Breast epithelium (tissue), 4 donors: ENCODE measurements at places on chromosomes 2 and 18.

GRCh38 chr2:97936199-97936598 lies 59.5 kb downstream of the TMEM131 start:
- no peak for DNase-seq
- H3K4me1 ChIP-seq = peaks cover 16% of the 10 kb centered on the region
- no peaks in the 10 kb centered on the region for H3K36me3 ChIP-seq
- no peak overlapping the region for H3K27ac ChIP-seq
- no peak overlapping the region for H3K4me3 ChIP-seq

GRCh38 chr2:105432749-105433148 lies 33.9 kb upstream of the FHL2 start:
- no peaks in the 10 kb centered on the region for H3K36me3 ChIP-seq
- H3K4me1 ChIP-seq = no peaks in the 10 kb centered on the region
- no peak for DNase-seq
- peak overlapping the region; percentile 37 for H3K27ac ChIP-seq
- H3K27me3 ChIP-seq = no peaks in the 10 kb centered on the region
- H3K4me3 ChIP-seq = no peak overlapping the region

DNA sequence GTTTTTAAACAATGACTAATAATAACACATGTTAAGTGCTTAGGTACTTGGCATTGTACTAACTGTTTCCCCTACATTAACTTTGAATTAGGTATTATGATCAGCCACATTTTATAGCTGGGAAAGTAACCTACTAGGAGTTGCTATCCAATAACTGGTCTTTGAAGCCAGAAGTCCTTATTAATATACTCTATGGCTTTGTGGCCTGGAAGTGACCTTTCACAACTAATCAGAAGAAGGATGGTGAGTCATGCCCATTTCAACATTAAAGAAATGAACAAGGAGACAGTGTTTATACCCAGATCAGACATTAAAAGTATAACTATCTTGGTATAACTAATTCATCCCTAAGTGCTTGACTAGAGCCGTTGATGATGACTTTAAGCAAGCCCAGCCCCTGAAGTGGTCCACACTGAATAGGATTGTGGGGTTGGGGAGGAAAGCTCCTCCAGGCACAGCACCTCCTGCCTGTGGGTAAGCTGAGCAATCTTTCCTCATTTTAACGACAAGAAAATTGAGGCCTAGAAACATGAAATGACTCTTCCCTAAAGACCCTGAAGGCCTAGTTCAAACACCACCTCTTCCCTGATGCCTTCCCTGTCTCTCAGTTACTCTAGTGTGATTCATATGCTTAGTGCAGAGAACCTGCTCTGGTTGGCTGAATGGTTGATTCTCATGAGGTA lies 71.6 kb upstream of the RFX8 start:
- DNase-seq = no peak
- H3K27ac ChIP-seq = no peak overlapping the region
- H3K4me3 ChIP-seq = no peak overlapping the region
- no peaks in the 10 kb centered on the region for H3K4me1 ChIP-seq

GRCh38 chr2:172340394-172340793 lies 87.0 kb upstream of the ITGA6 start:
- H3K4me1 ChIP-seq = no peaks in the 10 kb centered on the region
- DNase-seq = no peak
- no peaks in the 10 kb centered on the region for H3K36me3 ChIP-seq
- H3K27ac ChIP-seq = peak overlapping the region; percentile 1
- peak overlapping the region; percentile 24 for H3K4me3 ChIP-seq

- DNase-seq = no peak
- no peaks in the 10 kb centered on the region for H3K36me3 ChIP-seq
- no peak overlapping the region for H3K27ac ChIP-seq
- H3K27me3 ChIP-seq = no peaks in the 10 kb centered on the region
- no peaks in the 10 kb centered on the region for H3K4me1 ChIP-seq
These were observed 143.0 kb downstream of the ACOXL start for GRCh38 chr2:110875384-110875725.

DNA sequence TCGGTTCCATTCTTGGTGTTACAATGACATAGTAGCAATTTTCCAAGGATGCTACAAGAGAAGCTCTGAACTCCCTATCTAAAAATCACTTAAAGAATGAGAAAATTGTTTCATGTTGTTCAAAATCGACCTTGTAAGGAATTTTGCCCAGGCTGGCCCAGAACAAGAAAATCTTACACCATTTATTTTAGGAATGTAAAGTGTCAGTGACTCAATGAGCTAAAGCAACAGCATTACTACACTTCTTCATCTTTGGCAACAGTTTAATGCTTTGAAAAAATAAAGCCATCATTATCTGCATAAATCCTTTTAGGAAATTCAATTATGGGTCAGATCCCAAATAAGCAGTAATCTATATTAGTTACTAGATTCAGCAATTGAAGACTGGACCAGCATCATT lies 38.6 kb downstream of the SLC25A12 start:
- no peaks in the 10 kb centered on the region for H3K4me1 ChIP-seq
- H3K27me3 ChIP-seq = no peaks in the 10 kb centered on the region
- no peak for DNase-seq
- H3K27ac ChIP-seq = no peak overlapping the region

GRCh38 chr2:237512774-237513466 lies 25.9 kb downstream of the MLPH start:
- peak overlapping the region; percentile 66 for H3K27ac ChIP-seq
- no peaks in the 10 kb centered on the region for H3K36me3 ChIP-seq
- H3K4me1 ChIP-seq = no peaks in the 10 kb centered on the region
- peak; percentile 89 for DNase-seq

DNA sequence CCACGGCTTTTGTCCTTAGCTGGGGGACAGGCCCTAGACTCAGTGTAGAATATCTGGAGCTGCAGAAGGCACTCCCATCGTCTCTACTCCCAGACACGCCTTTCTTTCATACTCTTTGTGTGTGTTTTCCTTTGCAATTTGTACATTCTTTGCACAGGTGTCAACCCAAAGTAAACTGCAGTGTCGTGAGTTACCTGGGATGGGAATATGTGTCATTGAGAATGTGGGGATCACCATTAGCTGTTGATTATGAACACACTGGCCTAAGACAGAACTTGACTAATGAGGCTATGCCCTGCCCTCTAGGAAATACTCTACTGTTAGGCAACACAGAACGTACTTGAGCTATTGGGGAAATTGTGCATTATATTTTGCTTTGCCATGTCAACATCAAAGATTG lies 233.3 kb downstream of the SETBP1 start:
- no peaks in the 10 kb centered on the region for H3K27me3 ChIP-seq
- H3K36me3 ChIP-seq = no peaks in the 10 kb centered on the region
- no peaks in the 10 kb centered on the region for H3K4me1 ChIP-seq
- no peak overlapping the region for H3K4me3 ChIP-seq
- no peak for DNase-seq
- H3K27ac ChIP-seq = no peak overlapping the region

DNA sequence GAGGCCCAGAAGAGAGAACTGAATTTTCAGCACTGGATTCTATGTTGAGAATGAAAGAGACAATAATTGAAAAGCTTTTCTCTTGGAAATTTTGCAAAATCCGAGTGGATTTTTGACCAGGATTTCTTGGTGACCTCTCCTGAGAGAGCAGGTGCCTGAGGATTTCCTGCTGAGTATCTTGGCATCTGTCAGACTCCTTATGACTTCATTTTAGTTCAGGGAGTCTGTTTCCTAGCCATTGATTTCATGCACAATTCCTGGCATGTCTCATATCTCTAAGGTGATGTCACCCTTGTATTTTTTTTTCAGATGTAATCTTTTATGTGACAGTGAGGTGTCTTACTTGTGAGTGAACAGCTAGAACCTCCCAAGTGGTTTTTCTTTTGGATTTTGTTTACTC lies 195.9 kb downstream of the NEDD4L start:
- H3K27ac ChIP-seq = peak overlapping the region; percentile 49
- H3K36me3 ChIP-seq = no peaks in the 10 kb centered on the region
- no peaks in the 10 kb centered on the region for H3K27me3 ChIP-seq

DNA sequence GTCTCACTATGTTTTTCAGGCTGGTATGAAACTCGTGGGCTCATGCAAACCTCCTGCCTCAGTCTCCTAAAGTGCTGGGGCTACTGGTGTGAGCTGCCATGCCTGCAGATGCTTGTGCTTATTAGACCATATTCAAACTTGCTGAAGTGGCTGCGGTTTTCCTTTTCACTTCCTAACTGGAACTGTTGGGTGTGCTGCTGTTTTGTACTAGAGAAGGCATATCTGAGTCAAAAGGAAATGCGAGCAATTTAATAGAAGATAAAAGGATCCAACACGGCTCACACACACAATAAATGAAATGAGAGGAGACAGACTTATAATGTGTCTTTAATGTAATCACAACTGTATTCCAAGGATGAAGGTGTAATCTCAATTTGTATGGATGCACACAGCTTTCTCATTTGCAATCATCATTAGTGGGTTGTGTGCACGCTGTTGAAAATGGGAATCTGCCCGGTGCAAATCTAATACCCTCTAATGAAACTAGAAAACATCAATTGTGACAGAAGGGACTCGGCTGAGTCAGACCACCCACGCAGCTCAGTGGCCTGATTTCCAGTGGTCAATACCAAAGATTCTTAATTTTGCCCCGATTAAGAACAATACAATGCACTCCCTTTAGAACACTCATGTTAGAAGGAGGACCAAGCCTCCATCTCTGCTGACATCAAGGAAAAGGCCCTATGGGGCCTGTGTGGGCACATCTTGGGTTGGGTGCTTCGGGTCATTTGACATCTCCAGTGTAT lies 532.7 kb downstream of the TDRD15 start:
- no peak overlapping the region for H3K4me3 ChIP-seq
- H3K27ac ChIP-seq = no peak overlapping the region
- no peaks in the 10 kb centered on the region for H3K4me1 ChIP-seq
- H3K36me3 ChIP-seq = no peaks in the 10 kb centered on the region
- DNase-seq = no peak

DNA sequence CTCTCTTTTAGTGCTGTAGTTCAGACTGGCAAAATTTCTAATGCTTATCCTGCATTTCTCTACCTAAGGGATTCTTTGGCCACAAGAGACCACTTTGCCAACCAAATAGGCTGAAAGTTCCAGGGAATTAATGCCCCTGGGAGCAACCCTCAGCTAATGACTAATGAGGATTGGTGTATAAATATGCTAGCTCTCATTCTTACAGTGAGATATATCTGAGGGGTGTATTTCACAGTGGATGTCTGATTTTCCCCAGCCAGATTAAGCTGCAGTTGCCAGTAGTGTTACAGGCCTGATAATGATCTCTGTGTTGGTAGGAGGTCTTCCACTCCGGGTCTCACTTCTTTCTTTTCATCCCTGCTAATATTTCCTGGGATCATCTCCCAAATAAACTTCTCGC lies 90.4 kb downstream of the GULP1 start:
- H3K27me3 ChIP-seq = no peaks in the 10 kb centered on the region
- DNase-seq = no peak
- H3K4me3 ChIP-seq = peak overlapping the region; percentile 16
- no peaks in the 10 kb centered on the region for H3K4me1 ChIP-seq

GRCh38 chr2:146817613-146818012 lies 1027.2 kb upstream of the ACVR2A start:
- H3K4me3 ChIP-seq = no peak overlapping the region
- no peak for DNase-seq
- no peaks in the 10 kb centered on the region for H3K27me3 ChIP-seq
- H3K4me1 ChIP-seq = no peaks in the 10 kb centered on the region
- H3K27ac ChIP-seq = no peak overlapping the region

- no peak overlapping the region for H3K4me3 ChIP-seq
- no peaks in the 10 kb centered on the region for H3K4me1 ChIP-seq
- no peaks in the 10 kb centered on the region for H3K36me3 ChIP-seq
- no peak for DNase-seq
- no peaks in the 10 kb centered on the region for H3K27me3 ChIP-seq
- H3K27ac ChIP-seq = no peak overlapping the region
These were observed 20.7 kb downstream of the FZD5 start for GRCh38 chr2:207748993-207749392.

GRCh38 chr2:142940606-142941223 lies 63.3 kb downstream of the KYNU start:
- no peak for DNase-seq
- H3K36me3 ChIP-seq = no peaks in the 10 kb centered on the region
- no peaks in the 10 kb centered on the region for H3K4me1 ChIP-seq
- H3K27ac ChIP-seq = no peak overlapping the region
- H3K4me3 ChIP-seq = no peak overlapping the region
